ENCODE measurements at places on chromosomes 2 and 18.
A peak's percentile ranks its signal among the peaks of the same experiment; 100 is the strongest.

- no peak for DNase-seq
Measured at GRCh38 chr2:130875935-130876334, 39.2 kb downstream of the ARHGEF4 start.

DNA sequence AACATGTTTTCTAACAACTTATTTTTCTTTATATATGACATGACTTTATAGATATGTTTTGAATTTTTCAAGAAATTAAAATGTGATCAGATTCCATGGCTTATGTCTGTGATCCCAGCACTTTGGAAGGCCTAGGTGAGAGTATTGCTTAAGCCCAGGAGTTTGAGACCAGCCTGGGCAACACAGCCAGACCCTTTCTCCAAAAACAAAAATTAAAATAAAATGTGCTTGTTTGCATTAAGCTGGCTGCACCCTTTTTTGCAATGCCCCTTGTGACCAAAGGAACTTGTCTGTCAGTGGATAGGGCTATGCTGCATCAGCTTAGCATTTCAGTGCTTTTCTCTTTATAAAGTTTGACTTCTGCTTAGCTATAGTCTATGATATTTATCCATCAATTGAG, 2.3 kb upstream of the INO80D start:
- no peak for DNase-seq

DNA sequence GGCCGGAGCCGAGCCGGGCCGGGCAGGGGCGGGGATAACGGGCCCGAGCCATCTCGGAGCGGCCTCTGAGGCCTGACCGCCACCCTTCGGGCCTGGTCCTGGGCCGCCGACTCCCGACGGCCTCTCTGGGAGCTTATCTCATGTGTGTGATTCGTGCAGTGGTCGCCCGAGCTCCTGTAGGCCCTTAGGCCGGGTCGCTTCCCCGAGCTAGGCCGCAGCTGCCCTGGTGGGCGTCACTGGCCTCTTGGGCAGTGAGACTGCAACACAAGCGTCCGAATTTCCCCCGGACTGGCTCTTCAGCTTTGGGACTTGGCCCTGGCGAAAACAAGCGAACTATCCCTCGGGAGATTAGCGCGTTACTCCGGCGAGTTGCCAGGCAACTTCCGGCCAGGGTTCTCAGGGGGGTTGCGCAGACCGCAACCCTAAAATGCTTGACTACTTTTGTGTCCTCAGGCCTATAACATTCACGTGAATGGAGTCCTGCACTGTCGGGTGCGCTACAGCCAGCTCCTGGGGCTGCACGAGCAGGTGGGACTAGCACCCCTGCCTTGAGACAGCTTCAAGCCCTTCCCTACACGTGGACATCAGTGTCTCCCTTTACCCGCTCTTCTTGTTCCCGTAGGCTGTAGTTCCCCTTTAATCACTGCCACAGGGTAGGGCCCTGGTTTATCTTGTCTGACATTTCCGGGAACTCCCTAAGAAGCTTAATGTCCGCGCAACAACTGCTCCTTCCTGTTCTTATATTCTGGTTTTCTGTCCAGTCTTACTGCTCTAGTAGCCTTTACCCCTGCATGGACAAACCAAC, 602 bp downstream of the SNX17 start:
- DNase-seq, result no peak

DNA sequence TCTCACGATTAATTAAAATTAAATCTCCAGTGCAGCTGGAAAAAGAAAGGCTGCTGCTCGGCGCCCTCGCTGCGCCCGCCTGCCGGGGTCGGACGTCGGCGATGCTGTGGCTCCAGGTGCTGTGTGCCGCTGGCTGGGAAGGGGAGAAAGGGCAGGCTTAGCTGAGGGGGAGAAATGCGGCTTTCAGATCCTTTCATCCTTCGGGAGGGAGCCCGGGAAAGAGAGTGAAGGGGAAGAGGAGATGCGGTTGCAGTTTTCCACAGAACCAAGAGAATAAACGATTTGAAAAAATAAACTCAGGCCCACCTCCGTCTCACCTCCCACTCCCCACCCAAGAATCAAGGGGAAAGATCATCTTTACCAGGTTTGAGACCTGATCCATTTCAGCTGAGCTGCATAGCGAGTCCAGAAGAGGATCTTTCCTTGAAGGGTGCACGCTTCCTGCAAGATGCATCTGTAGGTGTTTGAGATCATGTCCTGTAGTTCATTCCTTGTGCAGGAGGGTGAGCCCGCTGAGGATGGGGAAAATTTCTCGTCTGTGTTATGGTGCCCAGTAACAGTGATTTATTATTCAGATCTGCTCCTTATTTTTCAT, 495 bp downstream of the TMEM169 start:
- no peak for DNase-seq

DNA sequence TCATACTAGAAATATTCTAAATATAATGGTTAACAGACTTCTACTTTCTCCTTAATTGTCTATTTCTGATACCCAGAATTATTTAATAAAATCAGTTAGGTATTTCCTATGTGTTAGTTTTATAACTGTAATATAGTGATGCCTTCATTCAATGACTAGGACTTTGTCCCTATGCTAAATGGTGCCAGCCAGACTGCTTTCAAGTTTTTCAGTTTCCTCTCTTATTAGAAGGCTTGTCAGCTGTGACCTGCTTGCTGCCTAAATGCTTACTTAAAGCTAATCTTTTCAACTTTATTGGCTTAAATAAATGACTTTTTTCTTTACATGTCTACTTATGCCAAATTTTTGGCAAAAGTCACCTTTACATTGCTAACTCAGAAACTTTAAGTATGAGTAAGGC, 30.7 kb downstream of the BAZ2B start:
- DNase-seq, result no peak

DNA sequence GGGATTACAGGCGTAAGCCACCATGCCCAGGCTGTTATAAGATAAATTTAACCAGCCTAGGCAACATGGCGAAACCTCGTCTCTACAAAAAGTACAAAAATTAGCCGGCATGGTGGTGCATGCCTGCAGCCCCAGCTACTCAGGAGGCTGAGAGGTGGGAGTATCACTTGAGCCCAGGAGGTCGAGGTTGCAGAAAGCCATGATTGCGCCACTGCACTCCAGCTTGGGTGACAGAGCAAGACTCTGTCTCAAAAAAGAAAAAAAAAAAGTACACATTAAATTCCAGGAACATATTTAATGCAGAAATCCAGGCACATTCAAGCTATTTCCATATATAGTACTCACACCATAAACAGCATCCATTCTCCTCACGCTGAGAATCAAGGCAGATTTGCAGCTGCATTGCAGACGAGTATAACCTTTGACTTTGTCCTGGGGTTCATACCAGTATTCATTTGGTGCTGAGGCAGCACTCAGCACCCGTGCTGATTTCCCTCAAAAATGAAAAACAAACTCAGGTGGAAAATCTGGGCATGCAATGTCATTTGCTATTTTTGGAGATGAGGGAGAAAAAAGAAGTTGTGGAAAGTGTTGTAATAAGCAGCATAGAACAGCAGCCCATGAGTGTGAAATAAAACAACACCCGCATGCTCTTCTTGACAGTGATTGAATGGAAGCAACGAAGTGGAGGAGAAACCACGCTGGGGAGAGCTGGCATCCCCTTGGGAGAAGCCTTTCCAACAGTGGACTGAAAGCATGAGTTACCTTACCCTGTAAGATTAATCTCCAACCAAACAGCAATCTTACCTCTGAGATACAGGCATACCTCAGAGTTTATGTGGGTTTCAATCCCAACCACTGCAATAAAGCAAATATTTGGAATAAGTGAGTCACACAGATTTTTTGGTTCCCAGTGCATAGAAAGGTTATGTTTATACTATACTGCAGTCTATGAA, 46.8 kb upstream of the ANXA4 start:
- DNase-seq, result no peak

DNA sequence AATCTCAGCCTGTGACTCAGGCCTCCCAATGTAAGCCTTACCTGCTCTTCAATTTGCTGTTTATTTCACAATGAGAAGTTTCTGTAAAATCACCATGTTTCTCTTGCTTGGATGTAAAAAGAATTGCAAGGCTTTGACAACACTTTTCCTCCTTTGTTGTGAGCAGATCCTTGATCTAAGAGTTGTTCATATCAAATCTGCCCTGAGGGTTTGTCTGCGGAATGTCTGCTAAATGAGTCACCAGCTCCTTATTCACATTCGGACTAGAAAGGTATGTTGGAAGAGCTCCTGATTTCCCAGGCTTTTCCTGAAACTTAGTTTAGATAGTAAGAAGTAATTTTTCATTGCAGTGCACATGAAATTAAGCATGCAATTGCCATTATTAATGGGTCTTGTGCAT, 268.2 kb upstream of the TCF4 start:
- DNase-seq, result no peak

DNA sequence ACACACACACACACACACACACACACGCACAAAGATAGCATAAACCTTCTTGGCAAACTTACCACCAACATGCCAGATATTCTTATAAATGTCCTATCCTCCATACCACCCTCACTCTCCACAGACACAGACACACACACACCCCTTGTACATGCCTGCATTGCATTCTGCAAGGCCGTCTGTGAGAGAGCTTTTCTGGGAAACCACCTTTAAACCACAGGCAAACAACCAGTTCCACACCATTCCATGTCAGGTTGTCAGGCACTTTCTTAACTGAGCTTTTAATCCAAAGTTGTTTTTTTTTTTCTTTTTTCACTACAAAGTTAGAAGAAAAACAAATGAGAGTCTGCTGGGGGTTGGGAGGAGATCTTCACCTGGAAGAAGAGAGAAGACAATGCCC, 221.1 kb downstream of the C1D start:
- DNase-seq, result no peak

GRCh38 chr2:105678346-105678745, 66.4 kb upstream of the NCK2 start:
- no peak for DNase-seq

GRCh38 chr18:14978962-14979535, 231.1 kb downstream of the ANKRD30B start:
- DNase-seq, result no peak

DNA sequence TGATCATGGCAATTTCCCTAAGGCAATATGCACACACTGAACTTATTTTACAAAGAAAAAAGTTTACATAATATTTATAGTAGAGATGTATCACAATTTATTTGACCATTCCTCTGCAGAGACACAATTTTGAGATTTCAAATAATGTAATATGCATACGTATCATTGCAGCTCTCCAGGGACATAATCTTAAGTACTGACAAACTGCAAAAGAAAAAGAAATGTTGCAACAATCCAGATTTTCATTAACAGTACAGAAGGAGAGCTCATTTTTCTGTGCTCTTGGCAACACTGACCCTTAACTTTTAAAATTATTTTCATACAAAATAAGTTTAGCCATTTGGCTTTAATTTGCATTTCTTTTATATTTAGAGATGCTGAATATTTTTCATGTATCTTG, 710.2 kb upstream of the SLC39A10 start:
- no peak for DNase-seq

DNA sequence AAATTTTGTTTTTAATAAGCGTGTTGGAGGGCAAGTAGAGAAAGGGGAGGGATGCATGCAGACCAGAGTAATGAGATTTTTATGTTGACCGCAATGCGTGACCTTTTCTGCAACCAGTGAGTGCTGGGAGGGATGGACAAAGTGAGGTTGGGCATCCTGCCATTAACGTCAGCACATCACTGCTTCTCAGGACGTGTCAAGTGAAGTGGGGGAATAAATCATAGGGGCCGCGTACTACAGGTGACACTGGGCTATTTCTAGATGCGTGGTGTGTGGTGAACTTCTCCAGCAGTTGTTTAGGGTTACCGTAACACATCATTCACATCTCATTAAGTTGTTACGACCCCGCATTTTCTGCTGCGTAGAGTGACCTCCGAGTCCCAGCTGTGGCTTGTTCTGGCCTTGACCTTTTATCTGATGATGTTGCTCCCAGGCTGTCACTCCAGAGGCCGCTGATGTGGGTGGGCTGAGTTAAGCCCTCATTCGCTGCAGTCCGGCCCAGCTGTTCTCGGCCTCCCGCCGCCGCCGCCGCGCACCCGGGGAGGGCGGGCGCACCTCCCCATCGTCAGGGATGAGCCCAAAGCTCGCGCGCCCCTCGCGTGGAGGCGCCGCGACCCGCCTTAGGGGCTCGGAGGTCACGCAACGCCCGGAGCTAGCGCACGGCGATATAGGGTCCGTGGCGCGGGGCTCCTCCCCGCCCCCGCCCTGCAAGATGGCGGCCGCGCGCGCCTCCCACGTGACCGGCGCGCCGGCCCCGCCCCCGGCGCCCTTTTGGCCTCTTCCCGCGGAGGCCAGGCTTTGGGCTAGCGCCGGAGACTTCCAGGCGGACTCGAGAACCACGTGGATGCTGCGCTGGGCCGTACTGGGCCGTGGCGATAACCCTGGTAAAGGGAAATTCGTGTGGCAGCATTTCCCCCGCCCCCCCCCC, 3.5 kb downstream of the ZCCHC2 start:
- DNase-seq, result peak; percentile 50

- no peak for DNase-seq
Measured at GRCh38 chr2:171858397-171858958, 35.6 kb downstream of the SLC25A12 start.
